Fibroblast of skin of abdomen (primary cell): ENCODE measurements at places on chromosomes 6 and 20.

GRCh38 chr6:135537741-135538301 is 40.3 kb upstream of the AHI1 start:
- peak; percentile 79 for DNase-seq

DNA sequence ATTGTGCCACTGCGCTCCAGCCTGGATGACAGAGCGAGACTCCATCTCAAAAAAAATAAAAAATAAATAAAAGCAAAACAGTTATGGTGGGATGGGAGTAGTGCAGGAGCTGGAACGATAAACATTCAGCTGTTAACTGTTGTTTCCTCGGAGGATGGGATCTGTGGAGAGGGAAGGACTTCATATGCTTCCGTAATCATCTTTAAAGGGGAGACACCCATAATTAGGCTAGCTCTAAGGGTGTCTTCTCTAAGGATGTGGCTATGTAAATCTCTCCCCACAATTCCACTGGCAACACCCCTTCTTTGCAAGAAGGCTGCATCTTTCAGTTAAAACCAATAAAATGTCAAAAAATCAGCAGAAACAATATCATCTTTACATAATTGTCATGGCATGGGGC is 42.6 kb upstream of the MTHFD1L start:
- DNase-seq, result no peak

- no peak for DNase-seq
Observed at GRCh38 chr6:18680842-18681241, 293.7 kb downstream of the RNF144B start.

GRCh38 chr6:104575536-104575935 is 284.2 kb downstream of the HACE1 start:
- no peak for DNase-seq

GRCh38 chr6:42086046-42087035 is 36.0 kb downstream of the TAF8 start:
- DNase-seq, result no peak

DNA sequence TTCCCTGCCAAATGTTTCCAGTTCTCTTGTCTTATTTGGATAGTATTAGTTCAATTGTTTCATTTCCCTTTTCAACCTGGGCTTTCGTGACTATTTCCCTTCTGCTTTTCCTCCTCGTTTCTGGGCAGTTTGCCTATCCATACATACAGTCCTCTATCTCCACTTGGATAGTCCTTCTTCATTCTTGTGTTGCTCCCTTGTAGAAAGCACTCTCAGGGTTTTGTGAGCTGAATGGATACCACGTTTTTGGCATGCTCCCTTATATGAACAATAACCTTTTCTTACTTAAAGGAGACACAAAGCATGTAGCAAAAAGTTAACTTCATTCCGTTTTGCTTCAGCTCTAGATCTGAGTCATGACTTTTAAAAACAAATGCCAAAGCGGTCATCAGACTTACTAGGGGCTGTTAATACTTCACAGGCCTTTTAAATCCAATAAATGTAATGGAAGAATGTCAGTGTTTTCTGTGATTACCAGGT is 16.6 kb downstream of the CRYBG1 start:
- DNase-seq, result peak; percentile 27

GRCh38 chr20:24185791-24186190 is 197.2 kb upstream of the GGTLC1 start:
- no peak for DNase-seq

GRCh38 chr6:97133067-97133466 is 149.9 kb downstream of the MMS22L start:
- no peak for DNase-seq

DNA sequence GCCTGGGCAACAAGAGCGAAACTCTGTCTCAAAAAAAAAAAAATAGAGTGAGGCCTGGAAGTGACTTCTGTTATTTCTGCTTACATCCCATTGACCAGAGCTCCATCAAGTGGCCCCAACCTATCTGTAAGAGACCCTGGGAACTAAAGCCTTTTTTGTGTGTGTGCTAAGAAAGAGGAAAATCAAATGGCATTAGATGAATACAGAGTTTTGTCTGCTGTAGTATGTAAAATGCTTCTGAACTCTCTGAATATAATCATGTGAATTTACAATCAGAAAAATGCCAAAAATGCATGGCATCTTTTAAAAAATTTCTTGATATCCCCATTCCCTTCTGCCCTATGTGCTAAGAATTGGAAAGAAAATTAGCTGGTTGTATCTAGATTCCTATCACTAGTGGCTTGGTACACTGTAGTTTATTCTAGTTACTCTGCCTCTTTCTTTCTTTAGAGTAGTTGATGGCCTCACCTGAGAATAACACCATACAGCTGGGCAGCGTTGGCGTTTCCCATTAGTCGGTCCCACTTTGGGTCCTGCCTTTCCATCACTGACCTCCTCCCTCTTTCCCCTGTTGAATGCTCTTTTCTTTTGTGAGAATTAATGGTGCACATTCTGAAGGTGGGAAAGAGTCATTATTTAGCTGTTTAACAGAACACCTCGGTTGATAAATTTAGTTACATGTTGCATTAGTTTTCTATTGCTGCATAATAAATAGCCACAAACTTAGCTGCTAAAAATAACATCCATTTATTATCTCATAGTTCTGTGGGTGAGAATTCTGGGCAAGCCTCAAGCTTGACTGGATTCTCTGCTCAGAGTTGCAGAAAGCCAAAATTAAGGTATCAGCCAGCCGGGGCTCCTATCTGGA is 38.2 kb downstream of the SAMD5 start:
- no peak for DNase-seq

DNA sequence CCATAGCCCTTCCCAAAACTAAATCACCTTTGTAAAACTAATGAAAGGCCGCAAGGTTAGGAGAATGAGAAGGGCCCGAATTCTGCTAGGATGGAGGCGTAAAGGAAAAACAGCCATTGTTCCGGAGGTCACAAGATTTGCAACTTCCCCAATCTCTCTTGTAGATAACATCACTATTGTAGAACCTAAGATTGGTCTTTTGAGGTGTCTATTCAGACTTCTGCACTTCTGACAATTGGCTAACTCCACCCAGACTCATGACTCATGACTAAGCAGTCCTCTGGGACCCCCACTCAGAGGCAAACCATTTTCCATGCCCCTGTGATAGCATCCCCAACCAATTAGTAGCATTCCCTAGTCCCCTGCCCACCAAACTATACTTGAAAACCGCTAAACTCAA is 210.5 kb upstream of the SHLD1 start:
- no peak for DNase-seq

GRCh38 chr6:149419696-149420404 is 19.8 kb downstream of the SUMO4 start:
- no peak for DNase-seq

- DNase-seq, result no peak
Observed at GRCh38 chr6:124793398-124793797, 168.8 kb upstream of the RNF217 start.

GRCh38 chr6:127276331-127276730 is 9.7 kb downstream of the RNF146 start:
- DNase-seq, result no peak

DNA sequence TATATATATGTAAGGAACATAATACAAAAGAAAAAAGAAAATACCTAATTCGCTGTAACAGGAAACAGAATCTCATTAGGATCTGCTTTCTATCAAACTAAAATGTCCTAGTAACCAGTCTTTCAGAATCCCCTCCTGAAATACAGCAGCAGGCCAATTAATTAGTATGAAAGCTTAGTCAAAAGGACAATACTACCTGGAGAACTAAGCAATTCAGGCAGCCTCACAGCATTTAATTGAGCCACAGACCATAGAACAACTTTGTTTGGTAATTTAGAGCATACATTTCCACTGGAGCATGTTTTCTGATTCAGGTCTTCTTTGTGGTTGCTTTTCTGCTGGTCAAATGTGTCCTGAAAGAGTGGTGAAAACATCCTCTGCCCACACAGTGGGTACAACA is 516.0 kb downstream of the LMBRD1 start:
- no peak for DNase-seq

- DNase-seq, result peak; percentile 93
Observed at GRCh38 chr6:138691595-138692057, 81.9 kb upstream of the CCDC28A start.

DNA sequence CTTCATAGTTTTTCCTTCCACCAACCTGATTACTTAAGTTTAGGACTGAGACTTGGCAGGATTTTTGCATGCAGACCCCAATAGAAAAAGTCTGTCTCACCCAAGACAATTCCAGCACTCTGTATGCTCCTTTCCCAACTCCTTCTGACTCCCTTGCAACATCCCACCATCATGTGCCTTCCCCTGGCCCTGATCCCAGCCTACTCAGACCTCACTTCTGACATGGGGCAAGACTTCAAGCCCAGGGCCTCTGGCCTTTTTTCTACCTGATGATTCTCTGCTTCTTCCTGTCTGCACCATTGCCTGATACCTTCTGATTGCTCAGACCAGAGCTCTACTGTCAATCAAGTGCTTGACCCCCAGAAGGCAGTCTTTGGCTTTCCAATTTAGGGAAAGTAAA is 96.6 kb downstream of the HAO1 start:
- peak; percentile 35 for DNase-seq

DNA sequence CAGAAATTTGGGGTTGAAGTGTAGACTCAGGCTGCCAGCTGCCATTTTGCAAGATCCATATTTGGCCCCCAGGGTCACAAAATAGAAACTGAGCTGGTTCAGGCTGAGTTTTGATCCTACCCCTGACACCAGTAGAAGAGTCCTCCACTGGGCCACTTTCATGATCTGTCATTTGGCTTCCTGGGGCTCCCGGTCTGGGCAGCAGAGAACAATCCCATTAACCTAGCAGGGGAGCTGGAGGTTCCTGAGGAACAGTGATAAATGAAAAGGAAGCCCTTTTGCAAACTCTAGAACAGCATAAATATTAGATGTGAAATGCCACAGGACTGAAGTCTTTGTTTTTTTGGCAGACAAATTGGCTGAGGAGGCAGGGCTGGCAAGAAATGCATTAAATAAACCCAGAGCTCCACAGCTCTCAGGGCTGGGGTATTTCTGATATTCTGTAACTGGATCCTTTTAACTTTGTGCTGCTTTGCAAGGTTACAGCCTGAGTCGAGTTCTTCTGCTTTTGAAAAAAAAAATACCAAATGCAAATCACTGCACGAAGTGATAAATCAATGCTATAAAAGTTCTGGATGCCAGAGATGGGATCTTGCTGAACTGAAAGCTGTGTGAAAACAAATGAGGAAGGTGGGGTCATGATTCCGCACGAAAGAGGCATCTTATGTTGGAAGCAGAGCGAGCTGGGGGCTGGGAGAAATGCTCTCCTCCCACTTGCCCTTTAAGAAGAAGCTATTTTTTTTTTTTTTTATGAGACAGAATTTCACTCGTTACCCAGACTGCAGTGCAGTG is 64.4 kb downstream of the SULF2 start:
- peak; percentile 84 for DNase-seq

DNA sequence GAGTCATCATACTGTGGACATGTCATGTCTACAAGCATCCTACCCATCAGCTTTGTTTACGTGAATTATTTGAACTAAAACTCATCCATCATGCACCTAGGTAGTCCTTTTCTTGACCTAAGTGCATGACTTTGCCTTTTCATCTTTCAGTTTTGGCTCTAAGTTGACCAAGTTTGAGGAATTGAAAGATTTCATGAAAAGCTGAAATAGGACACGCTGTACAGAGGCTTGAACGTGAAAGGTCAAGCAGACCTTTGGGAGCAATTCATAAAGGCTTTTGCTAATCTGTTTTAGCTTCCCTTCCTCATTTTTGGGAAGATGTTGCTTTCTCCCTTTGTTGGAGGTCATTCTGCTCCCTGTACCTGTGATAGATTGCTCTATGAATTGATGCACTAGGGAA is 55.1 kb upstream of the MLIP start:
- no peak for DNase-seq

DNA sequence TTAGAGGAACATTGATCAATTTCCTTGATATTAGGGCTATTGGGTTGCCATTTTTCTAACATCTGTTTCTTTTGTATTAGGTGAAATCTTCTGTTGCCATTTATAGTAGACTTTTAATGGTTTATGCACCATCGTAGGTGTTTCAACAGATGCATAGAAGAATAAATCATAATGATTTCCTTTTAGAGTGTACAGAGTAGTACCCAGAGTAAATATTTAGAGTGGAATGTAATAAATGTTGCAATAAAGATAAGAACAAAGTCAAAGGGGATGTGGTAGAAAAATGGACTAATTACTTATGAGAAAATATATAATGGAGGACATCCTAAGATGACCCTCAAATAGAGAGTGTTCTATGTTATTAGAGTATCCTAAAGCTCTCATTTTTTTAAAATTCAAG is 643.0 kb upstream of the CITED2 start:
- DNase-seq, result no peak

GRCh38 chr6:28603891-28604290 is 78.2 kb downstream of the GPX5 start:
- no peak for DNase-seq

- DNase-seq, result no peak
Observed at GRCh38 chr20:49288784-49289696, 11.2 kb upstream of the ZNFX1 start.

GRCh38 chr6:65259982-65260381 is 447.0 kb downstream of the EYS start:
- DNase-seq, result no peak

- peak; percentile 15 for DNase-seq
Observed at GRCh38 chr6:1986454-1987243, 258.8 kb downstream of the GMDS start.

DNA sequence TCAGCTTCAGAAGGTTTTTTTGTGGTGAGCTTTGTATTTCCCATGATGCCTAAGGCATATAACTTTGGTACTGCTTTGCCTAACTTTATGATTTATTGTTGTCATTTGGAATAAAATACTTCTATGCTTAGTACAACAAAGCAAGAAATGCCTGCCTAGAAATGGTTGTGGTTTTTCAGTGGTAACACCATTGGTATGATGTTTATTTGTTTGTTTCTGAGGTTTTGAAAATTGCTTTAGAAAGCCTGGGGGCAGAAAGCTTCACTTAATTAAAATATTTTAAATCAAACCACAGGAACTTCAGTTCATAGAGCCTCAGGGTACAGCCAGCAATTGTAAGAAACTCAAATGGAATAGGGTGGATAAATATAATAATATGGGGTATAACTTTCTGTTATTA is 351.2 kb upstream of the MAP3K7 start:
- DNase-seq, result peak; percentile 2

- no peak for DNase-seq
Observed at GRCh38 chr6:13989496-13990144, 64.9 kb downstream of the RNF182 start.

- DNase-seq, result no peak
Observed at GRCh38 chr6:15343490-15344191, 97.8 kb downstream of the JARID2 start.

DNA sequence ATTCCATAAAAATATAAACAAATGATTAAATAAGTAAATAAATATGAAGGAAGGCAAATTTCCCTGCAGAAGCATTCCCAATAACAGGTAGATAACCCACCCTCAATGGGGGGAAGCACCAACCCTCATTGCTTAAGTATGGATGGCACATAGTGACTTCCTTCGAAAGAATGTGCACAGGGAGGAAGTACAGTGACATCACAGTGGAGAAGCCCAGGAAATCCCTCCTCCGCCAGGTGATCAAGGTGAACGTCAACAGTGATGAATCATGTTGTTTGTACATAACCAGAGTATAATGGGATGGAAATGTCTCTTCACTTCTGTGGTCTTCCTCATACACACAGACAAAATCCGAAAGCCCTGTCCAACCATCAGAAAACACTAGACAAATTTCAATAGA is 267.9 kb downstream of the THBS2 start:
- DNase-seq, result no peak

GRCh38 chr6:45633272-45633908 is 255.7 kb upstream of the SUPT3H start:
- no peak for DNase-seq

GRCh38 chr6:151075527-151075926 is 164.2 kb upstream of the AKAP12 start:
- peak; percentile 83 for DNase-seq

GRCh38 chr20:60300374-60300773 is 342.2 kb downstream of the CDH26 start:
- DNase-seq, result no peak
